ENCODE measurements at places on chromosomes 4 and X. TPM values are rescaled to one million over a fixed set of nuclear protein-coding genes. Genes with fewer than 3 reads are reported as not detected.

- no peak for DNase-seq
Observed at GRCh38 chrX:41047878-41048534, 37.2 kb upstream of the USP9X start.

DNA sequence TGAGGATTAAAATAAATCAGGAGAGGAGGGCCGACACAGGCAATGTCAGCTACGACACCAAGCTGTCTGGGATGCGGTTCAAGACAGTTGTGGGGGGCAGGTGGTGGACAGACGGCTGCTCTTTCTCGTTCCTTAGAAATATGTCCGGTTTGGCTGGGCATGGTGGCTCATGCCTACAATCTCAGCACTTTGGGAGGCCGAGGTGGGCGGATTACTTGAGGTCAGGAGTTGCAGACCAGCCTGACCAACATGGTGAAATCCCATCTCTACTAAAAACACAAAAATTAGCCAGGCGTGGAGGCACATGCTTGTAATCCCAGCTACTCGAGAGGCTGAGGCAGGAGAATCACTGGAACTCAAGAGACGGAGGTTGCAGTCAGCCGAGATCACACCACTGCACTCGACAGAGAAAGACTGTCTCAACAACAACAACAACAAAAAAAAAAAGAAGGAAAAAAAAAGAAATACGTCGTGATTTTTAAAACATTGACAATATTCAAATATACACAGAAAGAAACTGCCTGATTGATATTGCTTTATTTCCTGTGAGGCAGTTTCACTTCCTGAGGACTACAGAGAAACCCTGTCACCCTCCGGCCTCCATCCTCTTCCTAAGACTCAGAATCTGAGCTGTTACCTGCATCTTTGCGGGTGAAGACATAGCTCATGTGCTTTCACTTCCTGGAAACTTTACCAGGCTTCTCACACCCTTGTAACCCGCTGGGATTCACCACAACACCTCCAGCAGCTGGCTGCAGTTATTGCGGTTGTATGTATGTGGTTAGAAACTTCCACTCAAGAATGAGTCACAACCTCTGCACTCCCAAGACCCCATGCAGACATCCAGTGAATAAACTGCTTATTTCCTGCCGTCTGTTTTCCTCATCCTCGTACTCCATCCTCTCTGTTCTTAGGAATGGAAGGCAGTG is 63.8 kb upstream of the STS start:
- DNase-seq, result no peak

GRCh38 chr4:118740869-118741268 is 55.7 kb downstream of the METTL14 start:
- no peak for DNase-seq

- no peak for DNase-seq
Observed at GRCh38 chrX:68659786-68660185, 12.3 kb downstream of the STARD8 start.

- no peak for DNase-seq
Observed at GRCh38 chrX:150421816-150422215, 58.7 kb downstream of the MAMLD1 start.

- DNase-seq, result no peak
Observed at GRCh38 chr4:70725633-70726032, 3.9 kb downstream of the RUFY3 start.

- DNase-seq, result no peak
Observed at GRCh38 chr4:102734591-102735385, 26.0 kb downstream of the MANBA start.

DNA sequence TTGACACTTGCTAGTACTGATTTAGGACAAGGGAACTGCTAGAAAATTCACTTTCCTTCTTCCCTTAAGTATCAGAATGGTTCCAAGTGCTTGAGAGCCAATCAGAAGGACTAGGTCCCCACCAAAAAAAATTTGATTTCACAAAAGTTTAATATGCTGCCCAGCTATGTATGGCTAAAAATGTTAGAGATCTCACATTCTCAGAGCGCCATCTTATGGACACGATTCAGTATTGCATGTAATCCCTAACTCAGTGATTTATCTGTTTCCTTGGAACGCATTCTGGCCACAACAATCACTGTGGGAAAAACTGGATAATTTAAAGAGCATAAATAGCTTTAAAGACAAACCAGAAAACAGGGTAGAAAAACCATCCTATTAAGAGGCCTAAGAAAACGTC is 255.1 kb upstream of the GPC4 start:
- no peak for DNase-seq

GRCh38 chrX:13340182-13340791 is 20.4 kb upstream of the ATXN3L start:
- DNase-seq, result no peak

GRCh38 chr4:16195209-16195608 is 31.1 kb downstream of the TAPT1 start:
- no peak for DNase-seq

DNA sequence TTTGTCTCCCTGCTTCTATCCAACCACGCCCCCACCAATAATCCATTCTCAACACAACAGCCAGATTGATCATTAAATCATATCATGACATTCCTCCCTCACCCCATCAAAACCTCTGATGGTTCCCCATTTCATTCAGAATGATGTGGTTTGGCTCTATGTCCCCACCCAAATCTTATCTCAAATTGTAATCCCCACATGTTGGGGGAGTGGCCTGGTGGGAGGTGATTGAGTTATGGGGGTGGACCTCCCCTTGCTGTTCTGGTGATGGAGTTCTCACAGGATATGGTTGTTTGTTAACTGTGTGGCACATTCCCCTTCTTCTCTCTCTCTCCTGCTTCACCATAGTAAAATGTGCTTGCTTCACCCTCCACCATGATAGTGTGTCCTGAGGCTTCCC is 23.3 kb downstream of the TRMT2B start:
- DNase-seq, result no peak

DNA sequence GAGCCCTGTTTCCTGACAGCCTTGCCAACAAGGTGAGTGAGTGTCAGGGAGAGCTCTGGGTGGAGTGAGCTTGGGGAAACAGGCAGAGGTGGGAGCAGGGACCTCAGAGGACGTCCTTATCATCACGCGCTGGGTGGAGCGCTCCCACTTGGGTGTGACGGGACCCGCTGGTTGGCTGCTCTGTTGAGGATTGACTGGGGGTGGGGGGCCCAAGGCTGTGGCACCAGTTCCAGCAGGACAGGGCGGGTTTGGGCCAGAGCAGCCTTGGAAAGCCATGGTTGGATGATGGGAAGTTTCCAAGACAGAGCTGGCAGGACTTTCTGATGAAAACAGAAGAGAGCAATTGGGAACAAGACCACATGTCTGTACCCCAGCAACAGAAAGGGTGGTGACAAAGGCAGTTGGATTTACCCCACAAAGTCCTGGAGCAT is 3.0 kb upstream of the PCGF3 start:
- no peak for DNase-seq

DNA sequence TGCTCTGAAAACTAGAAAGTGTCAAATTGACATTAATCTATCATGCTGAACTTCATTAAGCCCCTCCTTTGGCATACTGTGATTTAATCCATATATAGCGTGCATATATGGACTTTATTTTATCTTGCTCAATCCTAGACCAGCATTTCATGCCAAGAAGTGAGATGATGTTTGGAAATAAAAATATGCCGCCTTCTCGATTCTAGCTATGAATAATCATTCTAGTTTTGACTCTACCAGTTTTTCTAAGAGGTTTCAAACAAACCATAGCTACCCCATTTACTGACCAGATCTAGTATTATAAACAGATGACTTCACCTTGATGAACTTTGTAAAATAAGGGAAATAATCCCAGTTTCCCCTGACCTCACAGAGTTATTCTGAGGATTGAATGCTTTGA is 95.0 kb downstream of the ARX start:
- no peak for DNase-seq

DNA sequence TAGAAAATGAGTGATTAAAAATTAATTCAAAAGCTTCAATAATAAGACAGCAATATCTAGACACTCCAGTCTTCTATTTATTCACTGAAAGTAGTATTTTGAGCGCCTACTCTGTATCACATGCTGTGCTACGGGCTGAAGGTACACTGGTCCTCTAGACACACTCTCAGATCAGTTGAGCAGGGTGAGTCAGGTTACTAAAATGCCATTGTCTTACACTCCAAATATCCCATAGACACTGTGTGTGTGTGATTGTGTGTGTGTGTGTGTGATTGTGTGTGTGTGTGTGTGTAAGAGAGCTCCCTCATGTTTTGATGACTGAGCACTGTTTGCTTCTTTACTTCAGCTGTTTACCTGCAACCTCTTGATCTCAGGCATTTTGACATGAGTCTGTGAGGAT is 342.8 kb upstream of the BOD1L1 start:
- no peak for DNase-seq

DNA sequence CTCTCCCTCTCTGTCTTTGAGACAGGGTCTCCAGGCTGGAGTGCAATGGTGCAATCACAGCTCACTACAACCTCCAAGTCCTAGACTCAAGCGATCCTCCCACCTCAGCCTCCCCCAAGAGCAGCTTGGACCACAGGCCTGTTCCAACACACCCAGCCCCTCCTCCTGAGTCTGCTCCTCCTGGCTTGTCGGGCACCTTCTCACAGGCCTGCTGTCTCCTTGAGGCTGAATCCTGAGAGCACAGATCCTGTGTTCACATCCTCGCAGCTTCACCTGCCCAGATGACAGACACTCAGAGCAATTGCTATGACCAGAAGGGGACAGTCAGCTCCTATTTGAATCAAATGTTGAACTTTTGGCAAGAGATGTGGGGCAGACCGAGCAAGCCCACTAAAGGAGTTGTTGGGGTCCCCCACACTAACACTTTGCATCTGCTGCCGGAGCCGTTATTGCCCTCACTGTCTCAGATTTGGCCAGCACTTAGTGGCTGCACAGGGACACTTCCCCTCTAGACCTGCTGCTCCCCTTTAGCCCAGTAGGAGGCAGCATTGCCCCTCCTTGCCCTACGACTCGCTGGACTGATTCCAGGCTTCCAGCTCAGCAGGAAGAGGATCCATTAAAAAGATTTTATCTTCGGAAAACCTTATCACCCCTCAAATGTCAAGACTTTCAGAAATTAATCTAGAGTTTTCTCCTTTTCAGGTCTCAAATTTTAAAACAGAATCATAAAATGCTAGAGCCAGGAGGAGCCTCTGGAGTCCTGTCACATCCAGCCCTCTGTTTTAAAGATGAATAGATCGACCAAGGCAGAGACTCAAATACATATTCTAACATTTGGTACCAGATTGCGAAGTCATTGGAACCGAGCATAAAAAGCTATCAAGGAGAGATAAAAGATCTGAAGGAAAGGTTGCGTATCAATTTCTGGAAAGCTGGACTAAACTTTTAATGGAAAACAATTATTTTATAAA is 113.7 kb downstream of the USP46 start:
- DNase-seq, result peak; percentile 71

DNA sequence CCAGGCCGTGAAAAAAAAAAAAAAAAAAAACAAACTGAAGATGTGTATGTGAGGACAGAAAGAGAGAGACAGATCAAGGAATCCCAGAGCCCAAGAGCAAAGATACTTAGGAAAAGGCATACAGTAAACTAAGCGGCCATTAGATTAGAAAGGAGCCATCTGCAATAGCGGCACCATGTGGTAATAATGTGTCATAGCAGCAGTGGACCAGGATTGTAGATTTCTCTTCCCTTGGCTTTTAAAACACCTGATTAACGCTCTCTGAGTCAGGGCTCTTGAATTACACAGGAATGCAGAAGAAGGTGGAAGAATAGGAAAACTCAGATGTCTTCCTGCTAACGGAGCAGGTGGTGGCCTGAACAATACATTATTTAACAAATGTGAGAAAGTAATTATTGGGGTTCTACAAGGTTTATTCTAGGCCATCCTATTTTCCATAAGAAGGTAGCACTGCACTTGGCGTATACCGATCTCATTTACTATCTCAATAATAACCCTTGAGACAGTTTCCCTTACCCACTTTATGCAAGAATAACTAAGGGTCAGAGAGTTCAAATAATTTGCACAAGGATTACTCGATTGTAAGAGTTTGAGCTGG is 182.7 kb downstream of the KCNIP4 start:
- DNase-seq, result peak; percentile 30

- DNase-seq, result no peak
Observed at GRCh38 chr4:86334020-86334750, 25.7 kb downstream of the MAPK10 start.

GRCh38 chr4:66340286-66340893 is 670.1 kb upstream of the EPHA5 start:
- DNase-seq, result no peak

- no peak for DNase-seq
Observed at GRCh38 chr4:40245550-40245949, 48.7 kb downstream of the RHOH start.

DNA sequence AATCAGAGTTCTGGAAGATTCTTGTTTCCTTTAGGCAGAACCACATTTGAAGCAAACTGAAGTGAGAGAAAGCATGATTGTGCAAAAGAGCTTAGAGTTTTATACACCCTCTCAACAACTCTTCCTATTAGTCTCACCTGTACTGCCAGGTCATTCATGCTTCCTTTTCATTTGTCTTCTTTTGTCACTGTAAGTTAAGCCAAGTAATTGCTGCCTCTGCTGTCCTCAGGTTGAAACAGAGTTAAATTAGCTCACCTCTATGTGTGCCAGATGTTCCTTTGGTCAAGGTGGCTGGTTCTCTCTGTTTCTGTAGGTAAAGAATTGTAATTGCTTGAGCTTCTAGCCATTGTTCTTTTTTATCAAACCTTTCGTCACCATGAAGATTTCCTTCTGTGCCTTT is 41.1 kb upstream of the HPGD start:
- no peak for DNase-seq

DNA sequence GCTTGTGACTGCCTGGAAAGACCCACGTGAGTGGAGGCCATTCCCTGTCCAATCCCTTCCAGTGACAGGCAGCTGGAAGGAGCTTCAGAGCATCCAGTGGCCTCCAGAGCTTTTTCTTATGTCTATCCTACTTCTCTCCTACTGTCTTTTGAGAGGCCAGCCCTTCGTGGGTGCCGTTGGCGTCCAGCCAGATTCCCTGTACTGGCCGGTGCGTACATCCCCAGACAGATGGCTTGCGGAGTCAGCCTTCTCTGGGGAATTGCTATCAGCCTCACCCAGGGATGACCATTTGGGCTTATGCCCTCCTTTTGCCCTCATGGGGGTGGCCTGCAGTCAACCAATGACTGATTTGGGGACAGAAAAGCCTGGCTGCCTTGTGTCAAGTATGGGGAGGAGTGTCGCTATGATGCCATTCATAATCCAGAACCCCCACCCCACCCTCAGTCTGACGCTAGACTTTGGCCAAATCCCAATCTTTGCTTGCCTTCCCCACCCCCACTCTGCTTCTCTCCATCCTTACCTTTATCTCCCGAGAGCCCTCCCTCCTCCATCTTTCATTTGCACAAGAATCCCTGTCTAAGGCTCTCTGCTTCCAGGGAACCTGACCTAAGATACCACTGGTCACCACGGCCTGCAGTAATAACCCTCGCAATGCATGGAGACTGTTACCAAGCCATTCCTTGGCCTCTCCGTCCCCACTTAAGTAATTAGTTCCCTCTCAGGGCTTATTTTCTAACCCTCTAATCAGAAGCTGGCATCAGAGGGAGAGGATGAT is 150.3 kb upstream of the BCOR start:
- DNase-seq, result no peak

- no peak for DNase-seq
Observed at GRCh38 chr4:66606908-66607307, 936.6 kb upstream of the EPHA5 start.

HS3ST1 gene
- 3.4 TPM for total RNA-seq

FAT4 gene
- 2.5 TPM for total RNA-seq

FOXP3 gene
- total RNA-seq, result 0.33 TPM

MAGED4 gene
- total RNA-seq, result 128 TPM

SSX4B gene
- not detected for total RNA-seq

OCRL gene
- total RNA-seq, result 57.2 TPM

TBX22 gene
- 0.27 TPM for total RNA-seq

Data from progenitor cell of endocrine pancreas (in vitro differentiated cells).